COR-L47 (cell line): ENCODE measurements at places on chromosomes 2 and 18.

- DNase-seq, result no peak
Observed at GRCh38 chr2:14134771-14135170, 497.7 kb upstream of the LRATD1 start.

- DNase-seq, result no peak
Observed at GRCh38 chr2:10343658-10344057, 41.0 kb downstream of the HPCAL1 start.

GRCh38 chr2:136327162-136327852 lies 209.4 kb upstream of the CXCR4 start:
- peak; percentile 9 for DNase-seq

- peak; percentile 56 for DNase-seq
Observed at GRCh38 chr18:49560624-49561288, 1.1 kb upstream of the LIPG start.

- no peak for DNase-seq
Observed at GRCh38 chr2:150931451-150931850, 330.2 kb downstream of the RBM43 start.

DNA sequence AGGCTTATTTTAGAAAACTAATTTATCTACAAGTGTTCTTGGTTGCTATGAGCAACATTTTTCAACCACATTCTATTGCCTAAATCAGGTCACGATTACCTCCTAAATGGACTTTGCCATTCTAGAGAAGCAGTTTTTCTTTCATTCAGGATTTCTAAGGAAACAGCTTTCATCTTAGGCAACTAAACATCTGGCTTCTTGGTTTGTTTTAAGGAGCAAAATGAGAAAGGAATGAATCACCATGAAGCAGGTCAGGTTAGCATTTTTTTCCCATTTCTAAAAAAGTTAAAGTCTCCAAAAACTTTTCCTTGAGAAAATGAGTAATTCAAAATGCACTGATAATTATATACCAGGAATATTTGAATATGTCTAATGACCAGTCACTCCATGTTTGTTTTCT lies 114.8 kb downstream of the GAREM1 start:
- DNase-seq, result no peak

DNA sequence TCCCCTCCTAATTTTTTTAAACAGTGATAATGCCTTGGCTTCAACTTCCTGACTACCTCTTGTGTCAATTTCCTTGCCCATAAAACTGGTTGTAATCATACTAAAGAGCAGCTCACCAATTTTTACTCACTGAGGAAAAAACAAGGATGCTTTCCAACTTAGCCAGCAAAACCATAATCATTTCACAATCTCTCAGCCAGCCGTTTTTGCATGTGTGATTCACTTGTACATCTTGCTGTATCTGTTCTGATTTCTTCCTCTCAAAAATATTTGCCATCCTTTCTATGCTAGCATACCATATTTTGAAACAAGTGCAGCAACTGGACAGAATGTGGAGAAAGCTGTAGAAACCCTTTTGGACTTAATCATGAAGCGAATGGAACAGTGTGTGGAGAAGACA lies 60.7 kb downstream of the RAB27B start:
- no peak for DNase-seq

GRCh38 chr2:239114119-239114581 lies 266.3 kb downstream of the TWIST2 start:
- DNase-seq, result no peak

DNA sequence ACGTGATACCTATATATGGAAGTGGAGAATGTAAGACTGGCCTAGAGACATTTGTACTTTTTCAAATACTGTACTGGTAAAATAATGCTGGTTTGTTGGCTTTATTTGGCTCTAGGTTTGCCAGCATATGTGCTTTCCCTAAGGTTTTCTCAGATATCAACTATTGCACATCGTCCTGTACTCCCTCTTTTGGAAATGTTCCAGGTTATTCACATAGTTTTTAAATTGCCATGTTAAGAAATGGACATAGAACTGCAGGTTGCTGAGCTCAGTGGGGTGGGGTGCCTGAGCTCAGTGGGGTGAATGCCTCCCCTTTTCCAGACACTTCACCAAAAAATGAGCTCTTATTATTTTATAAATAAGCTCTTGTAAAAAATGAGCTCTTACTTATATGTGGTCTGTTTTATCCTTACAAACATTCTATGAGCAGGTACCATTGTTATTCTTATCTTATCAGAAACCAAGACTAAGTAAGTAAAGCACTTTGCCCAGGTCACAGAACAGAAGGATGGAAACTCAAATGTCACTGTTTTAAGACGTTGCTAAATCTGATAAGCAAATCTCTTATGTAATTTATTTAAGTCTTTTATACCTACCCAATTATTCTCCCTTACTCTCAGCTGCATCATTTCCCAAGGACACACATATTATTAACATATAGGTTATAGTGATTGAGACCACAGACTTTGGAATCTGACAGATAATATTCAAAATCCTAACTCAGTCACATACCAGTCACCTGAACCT lies 99.0 kb downstream of the CPS1 start:
- DNase-seq, result no peak

- no peak for DNase-seq
Observed at GRCh38 chr2:220279372-220279771, 651.9 kb downstream of the SLC4A3 start.

DNA sequence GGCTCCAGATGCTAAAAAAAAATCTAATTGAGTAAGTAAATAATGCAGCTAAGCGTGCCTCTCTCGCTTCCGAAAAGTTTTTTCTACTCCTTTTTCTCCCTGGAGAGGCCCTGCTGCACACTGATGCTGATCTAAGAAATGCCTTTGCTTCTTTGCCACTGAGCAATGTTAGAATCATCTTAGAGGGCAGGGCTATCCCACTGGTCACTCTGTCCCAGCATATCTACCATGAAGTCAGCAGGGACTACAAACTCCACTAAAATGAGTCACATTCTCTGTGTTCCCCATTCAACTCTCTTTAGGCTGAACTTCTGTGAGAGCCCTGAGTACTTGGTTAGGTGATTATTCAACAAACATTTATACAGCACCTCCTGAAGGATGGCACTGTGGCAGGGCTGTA lies 127.6 kb upstream of the LYPD1 start:
- no peak for DNase-seq

DNA sequence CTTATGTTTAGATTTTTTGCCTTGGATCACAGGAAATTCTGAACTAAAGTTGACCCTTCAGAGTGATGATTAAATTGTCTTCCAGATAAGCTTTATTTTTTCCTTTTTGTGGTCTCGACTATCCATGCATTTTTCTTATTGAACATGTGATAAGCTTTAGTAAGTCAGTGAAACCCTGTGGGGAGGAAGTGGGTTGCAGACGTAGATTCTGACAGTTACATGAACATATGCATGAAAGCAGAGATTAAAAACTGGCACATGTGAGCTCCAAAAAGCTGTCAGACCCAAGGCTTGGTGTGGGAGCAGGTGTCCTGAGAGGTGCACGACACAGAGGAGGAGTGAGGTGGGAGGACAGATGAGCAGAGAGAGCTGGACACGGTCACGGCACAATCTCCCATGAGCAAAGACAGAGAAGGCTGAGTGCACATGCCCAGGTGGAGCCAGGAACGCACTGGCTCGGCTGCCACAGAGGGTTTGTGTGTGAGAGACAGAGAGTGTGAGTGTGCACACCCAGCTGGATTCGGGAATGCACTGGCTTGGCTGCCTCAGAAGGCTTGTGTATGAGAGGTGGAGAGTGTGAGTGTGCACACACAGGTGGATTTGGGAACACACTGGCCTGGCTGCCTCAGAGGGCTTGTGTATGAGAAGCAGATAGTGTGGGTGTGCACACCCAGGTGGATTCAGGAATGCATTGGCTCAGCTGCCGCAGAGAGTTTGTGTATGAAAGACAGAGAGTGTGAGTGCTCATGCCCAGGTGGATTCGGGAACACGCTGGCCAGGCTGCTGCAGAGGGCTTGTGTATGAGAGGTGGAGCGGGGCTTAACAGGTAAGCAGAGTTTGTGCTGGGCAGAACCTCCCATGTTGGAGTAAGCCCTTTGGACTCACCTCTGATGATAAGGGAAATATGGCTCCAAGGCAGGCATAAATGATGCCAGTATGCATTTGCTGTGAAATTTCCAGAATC lies 849.1 kb upstream of the SALL3 start:
- no peak for DNase-seq

- no peak for DNase-seq
Observed at GRCh38 chr2:58202404-58202803, 38.7 kb downstream of the FANCL start.

DNA sequence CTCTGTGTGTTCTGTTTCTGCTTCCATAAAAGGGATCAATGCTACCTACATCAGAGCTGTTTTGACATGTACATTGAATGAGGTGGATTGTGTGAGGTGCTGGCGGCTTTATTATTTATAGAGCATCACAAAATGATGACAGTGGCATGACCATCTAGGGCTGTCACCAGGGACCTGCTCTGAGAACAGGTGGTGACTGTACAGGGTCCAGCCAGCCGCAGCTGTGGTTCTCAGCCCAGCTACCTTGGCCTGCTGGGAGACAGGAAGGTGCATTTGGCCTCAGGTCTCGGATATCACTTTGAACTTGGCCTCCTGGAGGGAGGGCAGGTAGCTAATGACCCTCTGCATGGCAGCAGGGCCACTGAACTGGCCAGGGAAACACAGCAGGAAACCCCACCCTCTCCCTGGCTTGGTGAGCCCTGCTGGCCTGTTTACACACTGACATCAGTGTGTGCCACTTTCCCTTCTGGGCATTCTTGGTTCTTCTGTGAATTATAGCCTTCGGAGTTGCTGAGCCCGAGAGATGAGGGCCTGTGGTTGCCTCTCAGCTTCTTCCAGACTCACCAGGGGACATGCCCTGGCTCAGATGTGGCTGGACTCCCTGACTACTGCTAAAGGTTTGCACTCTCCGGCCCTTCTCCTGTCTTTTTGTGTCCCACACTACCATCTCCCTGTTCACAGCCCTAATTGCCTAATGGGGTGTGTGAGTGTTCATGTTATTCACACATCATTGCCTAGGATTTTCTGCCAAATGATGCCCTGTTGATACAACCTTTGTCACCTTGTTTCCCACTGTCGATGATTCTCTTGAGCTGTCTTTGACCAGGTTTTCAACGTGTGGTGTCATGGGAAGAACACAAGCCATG lies 109.2 kb upstream of the RAB12 start:
- DNase-seq, result peak; percentile 34

- no peak for DNase-seq
Observed at GRCh38 chr2:232133078-232133477, 171.6 kb downstream of the DIS3L2 start.

GRCh38 chr2:15279201-15279876 lies 281.8 kb downstream of the NBAS start:
- DNase-seq, result no peak

DNA sequence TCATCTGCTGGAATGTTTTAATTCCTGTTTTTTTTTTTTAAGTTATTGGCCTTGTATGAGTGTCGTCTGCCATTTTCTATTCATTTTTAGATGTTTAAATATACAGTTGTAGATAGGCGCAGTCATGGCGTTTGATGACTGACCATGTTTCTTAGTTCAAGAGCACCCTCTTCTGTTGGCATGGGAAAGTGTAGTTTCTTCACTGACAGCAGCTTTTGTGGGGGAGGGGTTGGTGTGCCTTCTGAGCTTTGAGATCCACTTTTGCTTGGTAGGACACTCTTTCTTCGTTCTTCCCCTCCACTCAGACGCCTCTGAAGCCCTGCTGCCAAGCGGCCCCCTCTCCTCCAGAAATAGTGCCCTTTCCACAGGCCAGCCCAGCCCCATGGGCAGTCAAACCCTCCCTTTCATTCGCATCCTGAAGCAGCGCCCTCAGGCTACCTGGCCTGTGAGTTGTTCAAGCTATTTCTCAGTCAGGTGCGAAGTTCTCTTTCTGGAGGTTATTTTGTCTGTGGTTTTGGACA lies 492.0 kb downstream of the TNS1 start:
- DNase-seq, result peak; percentile 79

GRCh38 chr2:195818526-195818925 lies 161.5 kb downstream of the SLC39A10 start:
- no peak for DNase-seq

DNA sequence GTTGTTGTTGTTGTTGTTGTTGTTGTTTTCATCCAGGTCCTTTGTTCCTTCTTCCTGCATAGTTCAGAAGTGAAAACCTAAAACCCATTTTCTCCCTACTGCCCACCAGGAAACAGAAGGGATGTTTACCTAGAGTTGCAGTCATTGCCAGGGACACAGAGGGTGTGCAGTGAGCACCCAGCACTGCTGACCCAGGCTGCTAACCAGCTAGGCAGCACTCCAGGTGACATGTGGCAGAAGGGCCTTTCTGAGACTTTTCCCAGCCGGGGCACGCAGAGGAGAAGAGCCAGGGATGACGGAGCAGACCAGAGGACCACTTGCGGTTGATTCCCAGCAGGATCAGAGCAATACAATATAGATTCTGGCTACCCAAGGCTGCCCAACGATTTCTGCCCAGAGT lies 286.3 kb downstream of the BCL11A start:
- DNase-seq, result no peak

GRCh38 chr2:237858294-237859081 lies 935 bp upstream of the RAMP1 start:
- DNase-seq, result peak; percentile 9

GRCh38 chr2:2484301-2484700 lies 153.2 kb upstream of the MYT1L start:
- no peak for DNase-seq

DNA sequence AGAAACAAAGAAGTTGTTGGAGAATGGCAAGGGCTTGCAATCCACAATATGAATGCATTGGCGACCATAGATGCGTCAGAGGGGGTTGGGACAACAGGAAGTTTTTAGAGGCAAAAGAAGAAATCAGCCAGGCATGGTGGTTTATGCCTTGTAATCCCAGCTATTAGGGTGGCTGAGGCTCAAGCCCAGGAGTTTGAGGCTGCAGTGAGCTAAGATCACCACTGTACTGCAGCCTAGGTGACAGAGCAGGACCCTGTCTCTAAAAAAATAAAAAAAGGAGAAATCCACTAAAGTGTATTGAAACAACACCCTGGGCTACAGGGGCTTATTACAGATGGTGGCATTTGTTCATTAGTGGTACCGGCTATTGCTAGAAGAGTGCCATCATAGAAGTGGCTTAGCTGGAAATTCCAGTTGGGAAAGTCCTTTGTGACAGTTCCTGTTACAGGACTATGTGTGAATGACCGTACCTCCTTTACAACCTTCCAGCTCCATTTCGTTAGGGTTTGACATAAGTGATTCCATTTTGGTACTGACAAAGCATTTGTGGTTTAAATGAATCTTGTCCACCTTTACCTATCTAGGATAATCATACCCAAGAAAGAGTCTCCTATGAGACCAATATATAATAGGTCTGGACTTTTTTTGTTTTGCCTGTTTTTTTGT lies 10.7 kb upstream of the WDSUB1 start:
- DNase-seq, result no peak

GRCh38 chr2:172736424-172737174 lies 954 bp downstream of the RAPGEF4 start:
- no peak for DNase-seq

DNA sequence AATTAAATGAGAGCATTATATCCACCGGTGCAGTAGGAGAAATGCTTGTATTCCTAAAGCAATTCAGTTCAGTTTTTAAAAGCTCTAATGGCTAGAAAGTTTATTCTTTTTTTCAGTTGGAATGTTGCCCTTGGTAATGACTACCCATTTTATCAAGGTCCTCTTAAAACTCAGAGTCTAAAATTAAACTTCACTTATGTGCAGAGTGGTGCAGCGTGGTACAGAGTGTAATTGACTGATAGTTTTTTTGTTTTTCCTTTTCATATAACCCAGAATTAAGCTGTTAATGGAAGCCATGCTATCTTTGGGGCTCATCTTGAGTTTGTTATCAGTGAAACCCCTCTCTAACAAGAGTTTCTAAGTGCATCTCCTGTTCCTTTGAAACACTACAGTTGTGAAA lies 21.4 kb downstream of the NCOA1 start:
- DNase-seq, result no peak

- DNase-seq, result no peak
Observed at GRCh38 chr2:146123714-146124113, 1603.8 kb upstream of the ZEB2 start.

- DNase-seq, result no peak
Observed at GRCh38 chr2:134217351-134217750, 36.5 kb upstream of the MGAT5 start.
